Right kidney (tissue), 9 donors: ENCODE measurements at places on chromosomes 2 and 18.

DNA sequence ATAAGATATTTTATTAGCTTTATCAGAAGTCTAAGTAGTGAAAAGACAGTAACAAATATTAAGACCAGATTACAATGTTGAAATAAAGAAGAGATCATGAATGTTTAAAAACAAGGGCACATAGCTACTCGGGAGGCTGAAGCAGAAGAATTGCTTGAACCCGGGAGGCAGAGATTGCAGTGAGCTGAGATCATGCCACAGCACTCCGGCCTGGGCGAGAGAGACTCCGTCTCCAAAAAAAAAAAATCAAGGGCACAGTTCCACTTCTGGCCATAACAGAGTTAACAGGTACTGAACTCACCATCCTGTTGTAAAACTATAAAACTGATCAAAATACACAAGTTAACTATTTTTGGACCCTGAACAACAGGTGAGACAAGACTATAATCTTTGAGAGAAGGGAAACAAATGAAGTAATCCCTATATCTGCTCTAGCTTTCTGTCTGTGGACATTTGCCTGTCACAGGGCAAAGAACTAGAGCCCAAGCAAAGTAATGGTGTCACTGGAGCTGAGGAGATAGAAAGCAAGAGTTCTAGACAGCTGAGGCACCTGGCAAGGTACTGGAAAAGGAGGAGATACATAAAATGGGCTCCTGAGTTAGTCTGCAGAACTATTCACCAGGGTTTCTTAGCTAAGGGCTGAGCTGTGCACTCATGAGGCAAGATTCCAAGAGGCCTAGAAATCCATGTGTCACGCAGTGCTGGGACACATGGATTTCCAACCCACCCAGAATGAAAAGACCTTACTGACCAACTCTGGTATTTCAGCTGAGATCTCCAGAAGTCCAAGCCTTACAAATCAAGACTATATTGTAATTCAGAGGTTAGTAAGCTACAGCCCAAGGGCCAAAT is 15.2 kb downstream of the MMADHC start:
- DNase-seq = no peak

DNA sequence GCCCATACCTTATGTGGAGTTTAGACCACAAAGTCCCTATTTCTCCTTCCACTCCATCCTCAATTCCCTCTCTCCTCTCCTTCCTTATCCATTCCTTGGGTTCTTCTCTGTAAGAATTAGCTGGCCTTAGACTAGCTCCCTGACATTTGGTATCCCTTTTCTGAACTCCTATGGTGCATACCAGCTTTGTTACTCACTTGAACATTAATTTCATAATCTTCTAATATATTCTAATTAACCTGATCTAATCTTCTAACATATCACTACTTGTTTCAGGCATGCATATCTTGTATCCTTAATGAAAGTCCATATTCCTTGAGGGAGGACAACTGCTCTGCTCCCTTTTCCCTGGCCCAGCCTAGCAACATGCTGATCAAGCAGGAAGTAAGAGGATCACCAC is 66.4 kb downstream of the EHD3 start:
- no peak for DNase-seq

- no peak for DNase-seq
Measured at GRCh38 chr2:120654381-120655134, 81.1 kb upstream of the GLI2 start.

- DNase-seq = no peak
Measured at GRCh38 chr2:184425083-184425482, 173.2 kb upstream of the ZNF804A start.

DNA sequence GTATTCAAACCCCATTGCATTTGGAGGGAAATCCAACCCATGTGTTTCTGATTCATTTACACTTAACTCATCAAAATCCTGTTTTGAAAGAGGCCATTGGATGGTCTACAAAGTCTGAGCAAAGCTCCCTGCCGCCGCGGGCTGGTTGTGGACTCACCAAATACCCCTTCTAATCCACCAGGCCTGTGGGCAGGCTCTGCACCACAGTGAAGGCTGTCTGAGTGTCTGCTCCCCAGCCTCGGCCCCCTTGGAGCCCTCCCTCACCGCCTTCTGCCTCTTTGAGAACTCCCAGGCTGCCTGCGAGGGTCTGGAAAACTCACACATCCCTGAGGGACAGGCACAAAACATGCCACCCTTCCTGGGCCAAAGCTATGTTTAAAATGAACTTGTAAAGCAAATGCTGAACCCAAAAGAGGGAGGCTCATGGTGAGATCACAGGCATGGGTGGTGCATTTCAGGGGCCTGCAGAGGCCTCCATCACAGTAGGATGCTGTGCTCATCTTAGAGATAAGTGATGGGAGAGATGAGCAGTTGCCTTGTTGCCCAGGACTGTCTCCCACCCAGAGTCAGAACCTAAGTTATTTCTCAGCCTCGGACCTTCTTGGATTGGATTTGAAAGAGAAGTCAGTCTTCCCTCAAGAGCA is 225.0 kb downstream of the CYP26B1 start:
- no peak for DNase-seq

DNA sequence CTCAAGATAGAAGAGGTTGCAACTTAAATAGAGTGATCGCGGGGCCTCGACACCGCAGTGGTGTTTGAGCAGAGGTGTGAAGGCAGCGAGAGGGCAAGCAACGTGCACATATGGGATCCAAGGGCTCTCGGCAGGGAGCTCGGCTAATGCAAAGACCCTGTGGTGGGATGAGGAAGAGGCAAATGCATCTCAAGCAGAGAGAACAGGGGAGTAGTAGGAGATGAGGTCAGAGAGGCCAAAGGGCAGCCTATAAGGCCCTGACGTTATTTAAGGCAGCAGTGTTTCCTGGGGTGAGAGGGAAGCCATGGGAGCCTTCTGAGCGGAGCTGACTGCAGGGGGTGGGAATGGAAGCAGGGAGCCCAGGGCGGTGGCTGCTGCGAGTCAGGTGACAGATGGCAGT is 74.5 kb downstream of the MRPS9 start:
- DNase-seq = no peak

DNA sequence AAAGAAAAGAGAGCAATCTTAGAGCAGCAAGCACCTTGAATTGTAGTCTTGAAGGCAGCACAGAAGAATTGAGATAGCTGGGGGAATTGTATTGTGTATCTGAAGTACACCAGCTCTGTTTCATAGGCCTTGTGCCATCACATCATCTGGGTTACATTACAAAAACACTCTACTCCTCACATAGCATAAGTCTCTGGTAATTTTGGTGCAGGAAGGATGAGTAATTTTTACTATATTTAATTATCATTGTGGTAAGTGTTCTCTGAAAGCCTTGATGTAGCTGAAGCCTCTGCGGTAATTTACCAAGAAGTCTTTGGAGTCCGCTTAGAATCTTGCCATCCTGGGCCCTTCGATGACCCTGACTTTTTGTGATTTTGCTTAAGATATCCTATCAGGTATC is 291.1 kb downstream of the ARHGAP15 start:
- no peak for DNase-seq

GRCh38 chr18:44924785-44925499 is 244.3 kb downstream of the SETBP1 start:
- DNase-seq = no peak

- DNase-seq = no peak
Measured at GRCh38 chr2:61460163-61460562, 10.7 kb downstream of the USP34 start.

DNA sequence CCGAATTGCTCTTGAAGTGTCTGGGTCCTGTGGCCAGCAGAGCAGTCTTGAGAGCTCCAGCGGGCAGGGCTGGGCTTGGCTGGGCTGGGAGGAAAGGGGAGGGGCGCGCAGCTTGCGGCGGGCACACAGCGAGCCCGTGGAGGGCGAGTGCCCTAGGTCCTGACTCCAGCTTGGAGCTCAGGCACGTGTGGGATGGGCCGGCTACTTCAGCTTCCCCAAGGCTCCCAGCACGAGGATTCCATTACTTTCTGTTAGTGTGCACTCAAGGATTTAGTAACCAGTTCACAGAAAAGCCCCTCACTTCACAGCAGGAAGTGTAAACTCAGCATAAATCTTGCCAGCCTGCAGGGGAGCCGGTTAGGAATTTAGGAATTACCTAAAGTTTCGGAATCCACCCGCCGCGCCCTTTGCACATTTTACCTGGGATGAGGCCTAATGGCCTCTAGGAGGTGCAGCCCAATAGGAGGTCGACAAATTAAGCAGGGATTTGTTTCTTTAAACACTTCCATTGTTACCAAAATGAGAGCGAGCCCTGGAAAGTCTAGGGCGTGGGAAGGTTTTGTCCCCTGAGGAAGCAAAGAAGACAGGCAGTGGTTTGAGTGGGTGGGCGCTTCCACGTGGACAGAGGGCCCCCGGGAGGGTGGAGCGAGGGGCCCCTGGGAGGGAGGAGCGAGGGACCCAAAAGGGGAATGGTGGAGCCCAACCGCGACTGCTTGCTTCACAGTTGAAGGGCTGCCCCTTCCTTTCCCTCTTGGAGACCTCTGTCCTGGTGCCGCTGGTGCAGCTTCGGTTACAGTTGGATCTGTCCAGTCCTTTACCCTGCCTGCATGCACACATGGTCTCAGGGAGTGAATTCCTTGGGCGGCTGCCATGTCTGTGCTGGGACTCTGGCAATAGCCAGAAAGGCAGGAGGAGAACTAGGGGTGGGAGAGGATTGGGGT is 93.3 kb downstream of the CTAGE1 start:
- DNase-seq = peak; percentile 66

DNA sequence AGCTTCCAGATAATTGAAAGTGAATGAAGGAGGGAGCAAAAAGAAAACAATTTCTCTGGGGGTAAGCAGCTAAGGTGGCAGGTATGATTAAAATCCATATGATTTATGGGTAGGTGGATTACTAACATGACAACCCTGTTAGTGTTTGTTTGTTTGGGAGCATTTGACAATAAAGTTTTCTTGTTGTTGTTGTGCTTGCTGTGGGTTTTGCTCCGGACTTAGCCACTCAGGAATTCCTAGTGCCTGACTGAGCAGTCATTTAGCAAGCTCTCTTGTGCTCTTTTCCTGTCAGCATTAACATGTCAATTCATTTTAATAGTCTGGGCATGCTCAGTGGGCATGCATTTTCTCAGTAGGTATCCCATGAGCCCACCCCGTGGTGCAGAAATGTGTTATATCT is 674.8 kb upstream of the ZEB2 start:
- DNase-seq = peak; percentile 22

DNA sequence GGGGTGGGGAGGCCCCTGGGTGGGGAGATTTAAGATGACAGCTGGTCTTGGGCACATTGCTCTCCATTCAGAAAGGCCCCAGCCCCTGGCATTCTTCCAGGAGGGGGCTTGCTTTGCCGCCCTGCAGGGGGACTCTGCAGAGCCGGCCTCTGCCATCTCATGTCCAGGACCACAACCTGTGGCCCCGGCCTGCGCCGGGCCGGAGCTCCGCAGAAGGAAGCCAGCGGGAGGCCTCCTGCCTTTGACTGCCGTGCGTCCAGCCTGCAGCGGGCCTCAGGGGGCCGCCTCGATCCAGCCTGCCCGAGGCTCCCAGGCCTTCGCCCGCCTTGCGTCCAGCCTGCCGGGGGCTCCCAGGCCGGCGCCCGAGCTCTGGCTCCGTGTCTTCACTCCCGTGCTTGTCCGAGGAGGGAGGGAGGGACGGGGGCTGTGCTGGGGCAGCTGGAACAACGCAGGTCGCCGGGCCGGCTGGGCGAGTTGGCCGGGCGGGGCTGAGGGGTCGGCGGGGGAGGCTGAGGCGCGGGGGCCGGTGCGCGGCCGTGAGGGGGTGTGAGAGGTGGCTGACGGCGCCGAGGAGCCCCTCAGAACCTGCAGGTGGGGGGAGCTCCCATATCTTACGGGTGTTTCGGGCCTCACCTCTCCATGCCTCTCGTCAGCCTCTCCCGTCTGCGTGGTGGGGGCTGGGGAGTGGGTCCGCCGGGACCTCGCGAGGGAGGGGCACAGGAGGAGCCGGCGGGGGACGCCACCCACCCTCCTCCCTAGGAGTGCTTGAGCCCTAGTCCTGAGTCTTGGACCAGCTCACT is 20.4 kb downstream of the GPC1 start:
- peak; percentile 65 for DNase-seq

DNA sequence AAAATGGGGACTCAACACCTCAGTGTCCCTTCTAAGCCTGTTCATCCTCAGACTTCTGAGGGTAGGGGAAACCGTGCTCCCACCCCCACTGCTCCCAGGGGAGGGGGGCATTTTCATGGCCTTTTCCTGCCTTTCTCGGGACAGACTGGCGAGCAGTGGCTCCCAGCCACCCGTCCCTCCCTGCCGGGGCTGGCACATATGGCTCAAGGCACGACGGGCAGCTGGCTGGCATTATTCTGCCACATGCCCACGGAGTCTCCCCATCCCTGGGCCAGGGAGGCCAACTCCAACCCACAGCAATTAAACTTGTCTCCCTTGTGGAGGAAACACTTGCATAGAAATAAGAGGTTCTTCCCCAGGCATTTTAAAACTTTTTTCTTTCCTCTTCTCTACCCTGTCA is 148.5 kb upstream of the CBLN2 start:
- no peak for DNase-seq

- no peak for DNase-seq
Measured at GRCh38 chr18:14179306-14179705, 47.1 kb upstream of the ZNF519 start.

DNA sequence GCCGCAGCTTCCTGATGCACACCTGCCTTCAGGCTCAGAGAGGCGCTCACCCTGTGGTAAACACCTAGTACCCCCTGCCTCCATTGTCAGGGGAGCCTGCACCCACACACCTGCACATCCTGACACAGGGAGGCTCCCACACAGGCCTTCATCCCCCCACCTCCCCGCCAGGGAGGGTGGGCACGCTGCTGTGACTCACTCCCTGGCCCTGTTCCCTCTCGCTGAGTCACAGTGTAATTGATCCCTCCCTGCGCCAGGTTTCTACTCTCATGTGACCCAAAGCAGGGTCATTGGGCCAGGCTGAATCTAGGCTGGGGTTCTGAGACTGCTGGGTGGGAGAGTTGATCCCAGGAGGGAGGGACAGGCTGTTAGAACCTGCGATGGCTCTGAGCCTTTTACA is 8.5 kb upstream of the CELF4 start:
- no peak for DNase-seq

DNA sequence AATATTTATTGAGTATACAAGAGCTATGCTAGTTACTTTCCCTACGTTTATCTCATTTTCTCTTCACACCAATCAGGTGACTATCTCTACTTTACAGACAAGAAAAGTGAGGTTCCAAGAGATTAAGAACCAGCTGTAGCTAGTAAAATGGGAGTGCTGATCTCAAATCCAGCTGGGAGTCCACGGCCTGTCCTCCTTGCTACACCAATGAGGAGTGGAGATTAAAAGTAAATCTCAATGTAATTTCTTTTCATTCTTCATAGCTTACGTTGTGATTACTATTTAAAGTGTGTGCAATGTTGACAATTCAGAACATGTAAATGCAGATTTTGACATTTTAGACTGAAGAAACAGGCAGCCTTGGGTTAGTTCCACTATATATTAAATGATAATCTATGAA is 53.9 kb upstream of the NRP2 start:
- no peak for DNase-seq
